NCI-H510A treated with DMSO at 0.1 percent for 48 hours (cell line): ENCODE measurements at places on chromosomes 1 and 21.

DNA sequence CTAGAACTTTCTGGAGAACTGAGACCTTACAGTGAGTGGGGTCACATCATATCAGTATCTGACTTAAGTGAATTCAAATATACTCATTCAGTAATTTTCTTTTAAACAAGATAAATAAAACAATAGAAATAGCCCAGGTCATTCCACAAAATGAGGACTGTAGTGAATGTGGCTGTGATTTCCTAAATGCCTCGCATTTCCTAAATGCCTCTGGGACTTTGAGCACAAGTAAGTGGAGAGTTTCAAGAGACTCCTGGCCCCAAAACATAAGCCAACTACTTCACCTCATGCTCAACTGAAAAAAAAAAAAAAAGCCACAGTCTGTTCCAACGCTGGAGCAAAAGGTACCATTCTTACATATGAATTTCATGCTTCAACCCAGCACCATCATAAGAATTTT lies 81.5 kb downstream of the ZNF281 start:
- no peak for DNase-seq

DNA sequence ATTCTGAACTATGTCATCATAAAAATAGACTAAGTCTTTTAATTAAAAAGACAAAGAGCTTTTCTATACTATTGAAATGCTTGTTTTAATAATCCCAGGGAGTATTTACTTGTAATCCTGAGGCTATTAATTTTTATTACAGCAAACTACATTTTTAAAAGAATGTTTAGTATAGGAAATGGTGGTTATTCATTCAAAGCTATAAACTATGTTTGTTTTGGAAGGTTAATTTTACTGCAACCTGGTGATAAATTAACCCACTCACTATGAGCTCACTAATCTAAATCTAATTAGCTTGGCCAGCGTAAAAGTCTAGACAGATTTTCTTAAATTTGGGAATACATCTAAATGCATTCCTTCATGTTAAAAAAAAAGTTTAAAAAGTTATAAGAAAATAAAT lies 13.8 kb upstream of the EYA3 start:
- no peak for DNase-seq

DNA sequence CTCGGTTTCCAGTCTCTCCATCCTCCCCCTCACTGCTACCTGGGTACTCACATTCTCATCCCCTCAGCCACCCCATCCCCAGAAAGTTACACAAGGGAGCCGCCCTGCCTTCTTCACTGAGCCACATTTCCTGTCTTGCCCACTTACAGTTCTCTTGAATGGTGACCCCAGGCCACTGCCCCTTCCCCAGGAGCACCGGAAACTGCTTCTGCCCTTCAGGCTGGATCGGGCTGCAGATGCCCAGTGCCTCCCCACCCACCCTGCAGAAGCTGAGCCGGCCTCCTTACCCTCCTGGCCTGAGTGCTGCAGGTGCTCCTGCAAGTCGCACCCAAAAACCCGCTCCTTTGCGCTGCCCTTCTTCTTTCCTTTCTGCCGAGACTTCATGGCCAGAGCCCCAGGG lies 450 bp downstream of the ARHGAP30 start:
- DNase-seq, result no peak

DNA sequence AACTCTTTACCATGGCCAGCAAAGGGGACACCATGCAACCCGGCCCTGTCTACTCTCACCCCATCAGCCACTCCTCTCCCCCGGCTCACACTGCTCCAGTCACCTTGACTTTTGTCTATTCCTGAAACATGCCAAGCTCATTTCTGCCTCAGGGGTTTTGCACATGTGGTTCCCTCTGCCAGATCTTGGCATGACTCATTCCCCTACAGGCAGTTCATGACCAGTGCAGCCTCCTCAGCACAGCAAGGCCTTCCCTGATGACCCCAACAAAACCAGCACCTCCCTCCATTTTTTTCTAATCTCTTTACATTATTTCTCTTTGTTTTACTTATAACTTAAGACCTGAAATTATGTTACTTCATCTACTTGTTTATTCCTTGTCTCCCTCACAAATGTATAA lies 58.6 kb upstream of the GJB5 start:
- DNase-seq, result no peak

- DNase-seq, result no peak
Measured at GRCh38 chr1:44553127-44553758, 121.0 kb downstream of the TMEM53 start.

- DNase-seq, result peak; percentile 36
Measured at GRCh38 chr1:156490401-156491032, 10.1 kb downstream of the MEF2D start.

DNA sequence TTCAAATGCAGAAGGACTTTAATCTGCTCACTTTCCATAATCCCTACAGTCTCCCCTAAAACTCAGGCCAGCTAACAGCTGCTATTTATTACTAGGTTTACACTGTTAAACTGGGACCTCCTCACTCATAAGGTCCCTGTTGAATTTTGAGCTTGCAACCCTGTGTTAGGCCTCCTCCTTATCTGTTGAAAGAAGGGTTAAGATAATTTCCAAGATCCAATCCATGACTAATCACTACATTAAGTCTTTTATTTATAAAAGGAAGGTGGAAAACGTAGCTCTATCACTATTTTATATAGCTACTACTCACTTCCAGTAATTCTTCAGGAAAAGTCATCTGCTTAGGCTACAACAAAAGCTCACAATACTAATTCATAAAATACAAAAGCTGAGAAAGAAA lies 79.5 kb downstream of the EVI5 start:
- DNase-seq, result no peak

DNA sequence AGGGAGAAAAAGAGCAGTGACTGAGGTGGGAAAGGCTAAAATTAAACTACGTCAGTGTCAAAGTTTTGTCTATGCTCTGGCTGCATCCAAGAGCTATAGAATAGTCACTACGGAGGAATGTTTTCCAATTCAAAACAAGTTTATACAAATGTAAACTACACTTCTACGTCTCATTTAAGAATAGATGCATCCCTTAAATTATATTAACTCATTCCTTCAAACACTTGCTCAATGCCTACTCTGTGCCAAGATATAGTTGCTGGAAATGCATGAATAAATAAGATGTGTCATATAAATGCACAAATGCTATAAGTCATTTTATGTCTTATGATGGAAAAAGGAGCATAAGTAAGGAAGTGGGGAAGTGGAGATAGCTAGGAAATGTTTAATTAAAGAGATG lies 4.2 kb upstream of the COLGALT2 start:
- DNase-seq, result no peak

DNA sequence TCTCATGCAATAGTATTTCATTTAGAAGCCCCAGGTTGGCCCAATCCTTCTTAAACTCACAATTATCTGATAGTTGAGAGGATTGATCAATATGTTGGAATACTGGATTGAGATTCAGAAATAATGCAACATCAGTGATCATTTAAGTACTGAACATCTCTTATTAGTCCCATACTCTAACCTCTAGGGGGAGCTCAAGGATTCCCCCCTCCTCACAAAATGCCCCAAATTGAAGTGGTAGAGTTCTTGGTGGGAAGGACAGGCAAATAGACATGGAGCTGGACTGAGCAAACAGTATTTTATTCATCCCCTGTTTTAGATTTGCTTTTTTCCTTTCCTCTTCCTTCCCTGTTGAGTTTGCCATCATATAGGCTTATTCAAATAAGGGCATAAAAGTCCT lies 62.8 kb downstream of the NGF start:
- peak; percentile 11 for DNase-seq

DNA sequence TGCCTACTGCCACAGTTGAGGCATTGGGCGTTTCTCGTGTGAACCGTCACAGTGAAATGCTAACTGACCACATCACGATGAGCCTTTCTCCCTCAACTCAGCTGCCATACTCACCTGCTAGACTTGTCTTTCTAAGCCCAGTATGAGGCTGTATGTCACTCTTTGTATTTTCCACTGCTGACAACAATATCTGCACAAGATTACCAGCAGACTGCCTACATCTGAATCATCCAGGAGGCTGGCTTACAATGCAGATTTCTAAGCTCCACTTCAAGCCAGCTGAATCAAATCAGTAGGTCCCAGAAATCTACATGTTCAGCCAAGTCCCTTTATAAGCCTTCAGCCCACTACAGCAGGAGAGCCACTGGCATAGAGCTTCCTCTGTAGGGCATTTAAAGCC lies 355.0 kb upstream of the DUSP10 start:
- DNase-seq, result no peak

DNA sequence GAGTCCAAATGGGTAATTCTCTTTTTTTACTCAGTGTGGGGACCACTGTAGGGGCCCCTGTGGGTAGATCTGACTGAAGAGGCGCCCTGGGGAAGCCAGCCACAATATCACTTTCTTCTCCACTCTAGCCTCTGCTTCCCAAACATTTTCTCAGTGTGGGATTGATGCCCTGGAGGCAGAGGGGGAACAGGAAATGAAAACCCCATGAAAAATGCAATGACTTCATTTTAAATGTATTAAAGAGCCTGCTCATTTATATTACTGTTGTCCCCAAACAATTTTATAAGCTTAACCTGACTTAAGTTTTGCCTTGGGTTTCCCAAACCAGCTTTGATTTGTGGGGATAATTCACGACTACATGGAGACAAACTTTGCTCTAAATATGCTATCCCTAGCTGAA lies 181.9 kb downstream of the C1orf94 start:
- no peak for DNase-seq

- DNase-seq, result no peak
Measured at GRCh38 chr21:17759511-17760178, 59.5 kb downstream of the C21orf91 start.

GRCh38 chr1:202692959-202693555 lies 17.2 kb downstream of the SYT2 start:
- DNase-seq, result no peak

- DNase-seq, result no peak
Measured at GRCh38 chr1:108504447-108504846, 54.3 kb downstream of the NBPF6 start.
